ENCODE measurements at places on chromosomes 11 and 22.

DNA sequence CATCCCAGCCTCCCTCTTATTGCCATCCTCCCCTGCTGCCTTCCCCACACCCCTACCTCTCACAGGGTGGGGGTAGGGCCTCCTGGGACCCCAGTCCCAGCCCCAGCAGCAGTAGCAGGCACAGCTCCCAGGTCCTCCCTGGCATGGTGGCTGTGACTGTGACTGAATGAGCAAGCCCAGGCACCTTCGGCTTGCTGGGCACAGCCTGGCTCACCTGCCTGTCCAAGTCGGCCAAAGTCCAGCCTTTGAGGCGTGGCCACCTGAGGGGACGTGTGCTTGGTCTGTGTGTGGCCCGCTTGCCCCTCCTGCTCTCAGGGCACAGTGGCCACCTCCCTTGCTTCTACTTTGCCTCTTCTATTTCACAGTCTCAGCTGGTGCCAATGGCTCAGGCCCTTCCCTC, at the start of gene TREH:
TREH (minus strand) TSS at position 168 of the 400 bp plus-strand sequence; CDS start at position 145, 23 bp downstream.
- DNase-seq: no peak

- DNase-seq: no peak
Observed at GRCh38 chr11:18594999-18595749, 4.4 kb upstream of the MISFA start.

DNA sequence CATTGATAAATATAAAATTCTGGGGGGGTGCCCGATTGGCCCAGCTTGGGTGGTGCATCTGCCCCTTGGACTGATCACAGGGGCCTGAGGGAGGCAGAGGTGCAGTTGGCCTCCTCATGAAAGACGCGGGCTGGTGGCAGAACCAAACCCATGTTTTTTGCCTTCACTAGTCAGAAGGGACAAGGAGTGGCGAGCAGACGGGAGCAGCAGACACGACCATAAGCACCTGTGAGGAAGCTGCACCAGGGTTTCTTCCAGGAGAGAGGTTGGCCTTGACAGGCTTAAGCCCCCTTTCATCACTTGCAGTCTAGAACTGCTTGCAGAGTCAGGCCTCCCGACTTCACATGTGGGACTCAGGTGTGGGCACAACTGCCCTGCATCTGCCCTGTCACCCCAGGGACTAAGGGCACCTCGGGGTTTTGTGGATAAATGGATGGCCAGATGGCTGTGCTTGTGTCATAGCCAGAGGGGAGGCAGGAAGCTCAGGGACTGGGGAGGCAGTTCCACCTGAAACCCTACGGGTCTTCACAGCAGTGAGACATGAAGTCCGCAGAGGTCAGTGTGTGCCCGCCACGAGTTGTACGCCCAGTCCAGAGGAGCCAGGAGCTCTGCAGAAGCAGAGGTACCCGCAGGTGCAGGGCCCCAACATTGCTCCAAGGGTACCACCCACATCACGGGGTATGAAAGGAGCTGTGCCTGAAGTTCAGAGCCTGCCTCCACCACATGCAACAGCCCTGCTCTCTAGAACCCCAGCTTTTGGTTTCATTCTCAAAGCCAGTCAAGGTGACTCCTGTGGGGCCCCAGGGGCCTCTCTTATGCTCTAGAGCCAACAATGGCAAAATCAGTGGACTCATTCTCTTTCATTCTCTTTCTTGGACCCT, 18.2 kb upstream of the SYT13 start:
- no peak for DNase-seq

- peak; percentile 73 for DNase-seq
Observed at GRCh38 chr22:36277482-36278291, 24.8 kb downstream of the APOL1 start.

DNA sequence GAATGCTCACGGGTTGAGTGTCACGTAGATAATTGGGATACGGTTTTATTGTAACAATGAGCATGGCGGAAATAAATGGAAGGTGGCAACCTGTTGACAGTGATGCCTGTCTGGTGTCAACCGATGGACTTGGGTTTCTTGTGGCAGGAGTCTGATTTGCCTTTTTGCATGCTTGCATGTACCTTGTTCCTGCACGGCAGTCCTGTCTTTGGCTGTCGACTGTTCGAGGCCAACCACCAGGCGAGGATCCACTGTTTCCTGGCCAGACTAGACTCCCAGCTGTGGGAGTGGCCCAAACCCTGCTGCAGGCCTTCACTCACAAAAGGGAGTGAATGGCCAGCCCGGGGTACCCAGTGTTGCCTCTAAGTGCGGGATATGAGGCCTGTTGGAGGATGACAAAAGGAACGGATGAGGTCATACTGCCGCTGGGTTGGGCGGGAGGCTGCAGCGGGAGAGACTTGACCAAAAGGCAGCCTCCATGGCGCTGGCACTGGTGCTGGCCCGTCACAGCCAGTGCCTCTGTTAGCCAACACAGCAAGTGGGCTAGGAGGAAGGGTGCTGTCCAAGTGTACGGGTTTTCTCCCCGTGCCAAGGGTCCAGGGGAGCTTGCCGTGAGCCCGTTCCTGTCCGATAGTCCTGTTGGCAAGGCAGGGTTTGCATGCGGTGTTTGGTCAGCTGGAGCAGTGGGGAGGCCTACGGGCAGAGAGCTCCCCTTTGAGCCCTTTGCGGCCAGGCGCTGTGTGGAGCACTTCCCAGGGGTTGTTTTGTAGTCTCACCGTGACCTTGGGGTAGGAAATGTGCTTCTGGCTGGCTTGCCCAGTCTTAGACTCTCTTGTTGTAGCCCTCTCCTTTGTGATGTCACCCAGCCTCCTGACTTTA, 974 bp downstream of the DGCR8 start:
- DNase-seq: peak; percentile 12

GRCh38 chr11:119352857-119353260, 6.4 kb upstream of the MFRP start:
- no peak for DNase-seq

- DNase-seq: no peak
Observed at GRCh38 chr22:36151006-36151595, 9.5 kb downstream of the APOL3 start.

GRCh38 chr11:66857234-66857926, 516 bp downstream of the LRFN4 start:
- DNase-seq: no peak
